ENCODE measurements at places on chromosomes 1 and 21.
A peak's percentile ranks its signal among the peaks of the same experiment; 100 is the strongest.

GRCh38 chr1:21184276-21184675 lies 7.6 kb upstream of the EIF4G3 start:
- peak; percentile 53 for DNase-seq

GRCh38 chr21:24561291-24561690 lies 1046.0 kb downstream of the MRPL39 start:
- DNase-seq, result no peak

DNA sequence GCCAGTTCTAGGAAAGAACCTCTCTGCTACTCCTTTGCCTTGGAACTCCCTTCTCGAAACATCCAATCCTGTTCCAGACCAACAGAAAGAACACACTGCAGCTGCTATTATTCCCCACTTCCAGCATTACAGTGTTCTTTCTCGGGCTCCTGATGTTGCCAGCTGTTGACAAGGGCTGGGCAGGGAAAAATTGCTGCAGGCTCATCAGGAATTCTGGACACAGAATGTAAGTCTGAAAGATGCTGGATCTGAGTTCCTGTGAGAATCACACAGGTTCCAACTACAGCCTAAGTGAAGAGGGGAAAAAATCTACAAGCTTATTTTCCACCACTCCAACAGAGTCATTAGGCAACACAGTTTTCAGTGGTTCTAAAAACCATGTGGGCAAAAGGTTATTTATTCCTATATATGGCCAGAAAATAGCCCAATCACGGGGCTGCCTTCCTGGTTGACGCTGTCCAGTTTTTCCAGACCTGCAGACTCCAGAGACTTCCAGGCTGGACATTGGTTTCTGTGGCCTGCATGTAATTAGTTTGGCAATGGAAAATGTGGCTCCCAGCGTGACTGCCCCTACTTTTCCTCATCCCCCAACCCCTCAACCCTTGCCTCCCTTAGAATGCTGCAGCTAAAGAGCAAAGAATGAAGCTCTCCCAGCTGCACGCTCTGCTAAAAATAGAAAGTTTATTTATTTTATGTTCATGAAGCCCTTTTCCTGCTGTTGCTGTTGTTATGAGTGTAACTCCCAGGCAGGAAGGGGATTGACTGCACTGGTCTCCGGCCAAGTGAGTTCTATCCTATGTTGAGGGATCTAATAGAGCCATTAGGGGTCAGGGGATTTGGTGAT lies 8.3 kb upstream of the KIAA0040 start:
- no peak for DNase-seq

- peak; percentile 5 for DNase-seq
Measured at GRCh38 chr21:28781602-28782276, 210.9 kb downstream of the LTN1 start.

GRCh38 chr1:245074898-245075297 lies 79.9 kb upstream of the KIF26B start:
- no peak for DNase-seq

DNA sequence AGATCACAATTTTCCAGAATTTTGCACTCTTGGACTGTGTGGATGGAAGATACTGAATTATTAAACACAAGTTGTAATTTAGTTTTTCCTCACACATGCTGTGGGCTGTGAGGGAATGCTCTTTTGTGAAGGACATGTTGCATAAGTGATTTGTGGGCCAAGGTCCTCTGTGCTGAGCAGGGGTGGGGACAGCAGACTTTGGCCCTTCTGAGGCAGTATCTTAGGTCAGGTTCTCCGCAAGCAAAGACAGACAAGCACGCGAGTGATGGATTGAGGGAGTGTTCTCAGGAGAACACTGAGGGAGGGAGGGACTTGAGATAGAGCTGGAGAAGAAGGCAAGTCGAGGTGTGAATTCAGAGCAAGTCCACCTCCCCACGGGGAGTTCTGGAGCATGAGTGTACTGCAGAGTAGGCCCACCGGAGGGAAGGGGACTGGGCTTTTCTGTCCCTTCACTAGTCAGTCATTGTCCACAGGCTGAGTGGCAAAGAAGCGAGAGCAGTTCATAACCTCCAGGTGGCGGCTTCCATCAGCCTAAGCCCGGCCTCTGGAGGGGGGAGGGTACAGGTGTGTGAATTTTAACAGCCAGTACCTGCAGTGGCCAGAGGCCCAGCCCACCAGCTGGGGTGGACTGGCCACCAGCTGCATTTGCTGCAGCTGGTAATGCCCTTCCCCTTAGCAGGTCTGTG lies 19.1 kb upstream of the CD101 start:
- DNase-seq, result no peak

Measured in inflammatory macrophage (primary cell).